ENCODE measurements at places on chromosomes 7 and 10.

DNA sequence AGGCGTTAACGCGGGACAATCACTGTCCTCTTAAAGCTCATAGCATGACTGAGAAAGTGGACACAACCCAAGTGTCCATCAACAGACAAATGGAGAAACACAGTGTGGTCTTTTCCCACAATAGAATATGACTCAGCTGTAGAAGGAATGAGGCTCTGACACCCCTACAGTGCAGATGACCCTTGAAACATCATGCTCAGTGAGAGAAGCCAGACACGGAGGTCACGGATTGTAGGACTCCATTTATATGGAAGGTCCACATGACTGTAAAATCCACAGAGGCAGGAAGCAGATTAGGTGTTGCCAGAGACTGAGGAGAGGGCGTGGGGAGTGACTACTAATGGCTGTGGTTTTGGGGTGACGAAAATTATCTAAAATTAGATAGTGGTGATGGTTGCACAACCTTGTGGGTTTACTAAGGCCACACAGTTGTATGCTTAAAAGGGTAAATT is 6.1 kb upstream of the NCAPG2 start:
- no peak for DNase-seq

GRCh38 chr10:70619271-70620019 is 16.9 kb upstream of the PRF1 start:
- no peak for DNase-seq

DNA sequence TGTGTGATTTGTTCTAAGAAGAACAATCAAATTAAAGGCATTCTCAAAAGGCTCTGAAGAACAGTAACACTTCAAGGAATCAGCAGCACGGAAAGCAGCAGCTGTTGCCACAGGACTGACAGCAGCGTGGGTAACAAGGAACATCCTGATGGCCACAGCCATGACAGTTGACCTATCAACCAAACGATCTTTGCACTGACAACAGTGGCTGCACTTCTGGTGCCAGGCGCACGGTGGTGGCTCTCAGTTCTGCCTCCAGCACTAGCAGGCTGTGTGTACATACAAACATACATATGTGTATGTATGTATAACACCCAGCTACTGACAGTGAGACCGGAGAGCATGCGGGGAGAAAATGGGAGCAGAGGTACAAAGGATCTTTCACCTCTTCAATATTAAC is 114.1 kb downstream of the ZFAND4 start:
- no peak for DNase-seq

DNA sequence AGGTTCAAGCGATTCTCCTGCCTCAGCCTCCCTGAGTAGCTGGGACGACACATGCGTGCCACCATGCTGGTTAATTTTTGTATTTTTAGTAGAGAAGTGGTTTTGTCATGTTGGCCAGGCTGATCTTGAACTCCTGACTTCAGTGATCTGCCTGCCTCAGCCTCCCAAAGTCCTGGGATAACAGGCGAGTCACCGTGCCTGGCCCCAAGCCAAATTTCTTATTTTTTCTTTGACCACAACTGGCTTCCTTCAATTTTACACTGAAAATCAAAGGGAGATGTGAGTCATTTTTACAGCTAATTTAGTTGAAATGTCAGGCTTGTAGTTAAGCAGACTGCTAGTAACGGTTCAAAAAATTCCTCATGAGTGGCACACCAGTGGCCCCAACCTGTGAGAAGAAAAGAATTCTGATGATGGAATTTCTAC is 7.8 kb downstream of the RNF216 start:
- no peak for DNase-seq

- DNase-seq: no peak
These were observed 22.2 kb upstream of the CAMK2B start for GRCh38 chr7:44347546-44348114.

GRCh38 chr10:2077231-2077630 is 339.9 kb upstream of the ADARB2 start:
- no peak for DNase-seq

- no peak for DNase-seq
These were observed 115.0 kb upstream of the KIF5B start for GRCh38 chr10:32171204-32171603.

- DNase-seq: no peak
These were observed 43.4 kb downstream of the P4HA1 start for GRCh38 chr10:73053275-73053674.

DNA sequence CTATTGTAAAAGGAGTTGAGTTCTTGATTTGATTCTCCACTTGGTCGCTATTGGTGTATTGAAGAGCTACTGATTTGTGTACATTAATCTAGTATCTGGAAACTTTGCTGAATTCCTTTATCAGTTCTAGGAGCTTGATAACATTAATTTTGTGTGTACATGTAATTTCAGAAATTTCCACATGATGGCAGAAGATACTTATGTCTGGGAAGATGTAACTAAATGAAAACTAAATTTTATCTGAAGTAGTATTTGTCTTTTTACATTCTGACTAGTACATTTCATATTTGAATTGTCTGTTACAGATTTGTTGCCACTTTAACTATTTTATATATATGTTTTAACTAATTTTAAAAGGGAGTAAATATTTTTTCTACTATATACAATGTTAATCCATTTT is 27.6 kb downstream of the SDHAF3 start:
- DNase-seq: peak; percentile 11

- no peak for DNase-seq
These were observed 25.5 kb downstream of the WDR86 start for GRCh38 chr7:151384352-151384697.

DNA sequence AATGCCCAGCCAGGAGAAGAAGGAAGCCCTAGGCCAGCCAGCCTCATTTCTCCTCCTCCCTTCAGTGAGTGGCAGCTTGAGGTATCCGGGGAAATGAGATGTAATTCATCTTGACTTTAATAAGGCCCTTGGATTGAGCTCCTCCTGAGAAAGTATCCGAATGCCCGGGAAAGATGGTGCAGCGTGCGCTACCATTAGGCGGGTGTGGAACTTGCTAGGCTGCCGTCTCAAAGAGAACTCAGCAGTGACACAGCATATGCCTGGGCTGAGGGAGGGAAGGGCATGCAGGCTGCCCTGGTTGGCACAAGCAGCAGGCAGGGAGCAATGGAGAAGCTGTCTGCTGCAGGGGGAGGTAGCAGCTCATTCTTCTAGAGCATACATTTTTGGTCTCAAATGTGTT is 659.8 kb upstream of the FOXK1 start:
- DNase-seq: no peak

DNA sequence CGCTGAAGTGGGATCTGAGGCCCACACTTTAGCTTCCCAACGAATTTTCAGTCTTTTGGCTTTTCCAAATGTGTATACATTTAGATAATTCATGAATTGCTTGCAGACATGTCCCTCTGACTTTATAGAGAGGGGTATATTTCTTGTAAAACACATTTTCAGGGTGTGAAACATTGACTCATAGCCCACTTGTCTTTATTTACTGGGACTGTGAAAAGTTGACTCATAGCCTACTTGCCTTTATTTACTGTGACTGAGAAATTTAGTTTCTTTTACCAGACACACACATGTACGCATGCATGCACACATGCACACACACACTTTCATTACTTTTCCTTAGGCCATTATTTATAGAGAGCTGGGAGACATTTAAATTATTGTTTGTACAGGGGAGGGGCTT is 79.1 kb downstream of the VTI1A start:
- no peak for DNase-seq

DNA sequence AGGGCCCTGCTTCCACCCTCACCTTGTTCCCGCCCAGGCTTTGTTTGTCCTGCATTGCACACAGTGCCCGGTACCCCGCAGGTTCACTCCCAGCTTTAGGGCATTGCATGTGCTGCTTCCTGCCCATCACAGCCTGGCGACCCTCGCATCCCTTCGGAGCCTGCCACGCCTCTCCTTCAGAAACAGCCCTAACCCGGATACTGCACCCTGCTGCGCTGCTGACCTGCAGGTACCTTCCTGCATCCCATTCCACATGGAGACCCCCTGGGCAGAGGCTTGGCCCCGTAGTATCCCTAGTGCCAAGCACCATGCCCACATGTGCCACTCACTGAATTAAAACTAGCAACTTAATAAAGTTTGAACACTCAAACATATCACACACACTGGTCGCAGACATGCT is 19.8 kb upstream of the GJD4 start:
- no peak for DNase-seq

DNA sequence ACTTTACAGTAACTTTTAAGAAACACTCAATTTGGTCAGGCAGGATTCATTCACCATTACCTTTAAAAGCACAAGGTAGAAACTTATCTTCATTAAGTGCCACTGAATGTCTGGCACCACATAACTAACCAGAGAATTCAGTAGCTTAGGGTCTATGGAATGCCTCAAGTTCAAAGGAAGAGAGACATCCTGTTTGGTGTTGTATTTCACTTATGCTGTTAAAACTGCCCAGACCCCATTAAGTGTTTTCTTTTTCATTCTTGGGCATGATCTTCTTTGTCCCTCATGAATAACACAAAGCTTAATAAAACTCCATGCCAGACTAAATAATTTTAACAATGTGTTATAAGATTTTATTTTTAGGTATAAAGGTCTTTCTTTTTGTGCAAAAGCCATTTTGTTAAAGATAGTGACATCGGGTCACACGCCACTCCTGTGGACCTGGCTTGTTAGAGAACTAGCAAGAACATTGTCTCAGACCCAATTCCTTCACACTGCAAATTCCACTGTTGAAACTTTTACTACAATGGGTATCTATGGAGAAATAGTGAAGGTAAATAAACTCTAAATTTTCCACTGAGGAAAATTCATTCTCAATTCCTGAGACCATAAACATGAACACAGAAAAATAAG is 221.0 kb downstream of the TWIST1 start:
- no peak for DNase-seq

DNA sequence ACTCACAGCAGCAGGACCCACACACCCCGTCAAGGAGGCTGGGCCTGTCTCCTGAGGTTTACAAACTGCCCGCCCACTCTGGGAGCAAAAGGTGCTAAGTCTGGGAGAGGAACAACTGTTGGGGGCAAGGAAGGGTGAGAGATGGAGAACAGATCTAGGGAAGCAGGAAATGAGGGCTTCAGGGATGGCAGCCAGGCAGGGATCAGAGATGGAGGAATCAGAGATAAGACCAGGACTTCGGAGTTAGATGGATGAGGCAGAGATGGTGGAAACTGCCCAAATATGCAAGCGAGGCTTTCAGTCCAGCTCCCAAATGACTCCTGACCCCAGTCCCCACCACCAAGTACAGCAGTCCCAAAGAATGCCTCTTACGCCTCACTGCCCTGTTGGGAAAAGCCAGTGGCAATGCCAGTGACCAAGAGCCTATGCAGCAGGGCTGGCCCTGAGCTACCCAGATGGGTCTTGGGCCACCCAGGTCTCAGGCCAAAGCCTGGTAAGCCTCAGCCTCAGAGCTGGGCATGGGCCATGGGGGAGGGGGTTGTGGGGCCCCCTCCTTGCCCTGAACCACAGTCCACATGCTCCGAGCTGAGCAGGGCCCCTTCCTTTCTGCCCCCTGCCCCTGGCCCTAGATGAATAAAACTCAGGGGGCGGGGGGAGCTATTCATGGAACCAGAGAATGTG is 39.5 kb upstream of the SLF2 start:
- no peak for DNase-seq

DNA sequence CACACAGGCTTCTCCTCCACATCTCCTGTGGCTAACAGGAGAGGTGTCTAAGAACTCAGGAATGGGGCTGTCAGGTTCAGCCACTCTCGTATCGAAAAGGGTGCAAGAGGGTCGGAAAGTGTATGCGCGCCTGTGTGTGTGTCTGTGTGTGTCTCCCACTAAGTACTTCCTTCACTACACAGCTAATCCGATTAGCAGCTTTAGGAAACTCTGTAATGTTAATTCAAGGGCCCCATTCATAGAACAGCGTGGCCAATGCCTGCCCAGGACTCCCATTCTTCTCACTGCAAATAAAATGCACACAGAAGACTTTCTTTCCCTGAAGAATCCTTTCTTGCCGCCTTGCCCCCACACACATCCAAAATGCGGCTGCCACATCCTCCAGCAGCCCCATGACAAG is 39.9 kb downstream of the TLL2 start:
- no peak for DNase-seq

DNA sequence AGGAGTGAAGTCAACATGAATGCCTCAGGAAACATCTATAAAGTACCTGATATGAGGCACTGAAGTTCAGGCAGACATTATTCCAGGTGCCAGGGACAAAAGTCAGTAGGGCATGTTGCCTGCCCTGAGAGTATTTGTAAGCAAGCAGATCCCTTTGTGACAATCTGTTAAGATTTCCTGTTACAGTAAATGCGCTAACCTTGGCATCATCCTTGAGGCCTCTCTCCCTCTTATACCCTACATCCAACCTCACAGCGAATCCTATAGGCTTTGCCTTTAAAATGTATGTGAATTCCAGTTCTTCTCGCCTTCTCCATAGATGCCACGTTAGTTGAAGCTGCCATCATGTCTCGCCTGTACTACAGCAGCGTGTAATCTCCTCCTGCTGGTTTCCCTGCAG is 165.3 kb downstream of the DNAH11 start:
- DNase-seq: no peak

DNA sequence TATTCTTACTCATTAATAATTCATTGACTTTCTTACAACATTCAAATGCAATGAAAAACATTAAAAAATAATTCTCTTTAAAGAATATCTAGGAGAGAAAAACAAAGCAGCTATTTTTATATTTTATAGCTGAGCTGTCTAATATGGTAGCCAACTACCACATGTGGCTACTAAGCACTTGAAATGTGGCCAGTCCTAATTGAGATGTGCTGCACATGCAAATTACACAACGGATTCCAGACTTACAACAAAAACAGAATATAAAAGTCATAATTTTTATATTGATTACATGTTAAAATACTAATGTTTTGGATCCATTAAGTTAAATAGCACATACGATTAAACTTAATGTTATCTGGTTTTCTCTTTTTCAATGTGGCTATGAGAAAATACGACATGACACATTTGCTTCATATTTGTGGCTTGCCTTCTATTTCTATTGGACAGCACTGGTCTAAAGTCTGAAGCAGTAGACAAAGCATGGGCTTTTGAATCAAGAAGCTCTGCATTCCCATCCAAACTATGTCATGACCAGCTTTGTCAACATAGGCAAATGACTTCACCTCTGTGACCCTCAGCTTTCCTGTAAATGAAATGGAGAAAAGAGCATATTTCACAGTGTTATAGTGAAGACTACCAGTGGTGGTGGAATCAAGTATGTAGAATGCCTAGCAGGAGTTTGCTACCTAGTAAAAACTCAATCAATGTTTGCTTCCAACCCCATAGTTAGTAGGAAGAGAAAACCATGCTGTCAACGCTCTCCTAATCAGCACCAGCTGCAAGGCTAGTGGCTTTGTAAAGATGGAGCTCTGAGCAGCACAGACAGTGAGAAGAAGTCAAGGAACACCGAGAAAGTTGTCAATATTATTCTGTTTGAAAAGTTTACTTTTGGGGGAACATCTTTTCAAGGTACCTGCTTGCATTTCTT is 37.1 kb upstream of the GDF10 start:
- DNase-seq: no peak

DNA sequence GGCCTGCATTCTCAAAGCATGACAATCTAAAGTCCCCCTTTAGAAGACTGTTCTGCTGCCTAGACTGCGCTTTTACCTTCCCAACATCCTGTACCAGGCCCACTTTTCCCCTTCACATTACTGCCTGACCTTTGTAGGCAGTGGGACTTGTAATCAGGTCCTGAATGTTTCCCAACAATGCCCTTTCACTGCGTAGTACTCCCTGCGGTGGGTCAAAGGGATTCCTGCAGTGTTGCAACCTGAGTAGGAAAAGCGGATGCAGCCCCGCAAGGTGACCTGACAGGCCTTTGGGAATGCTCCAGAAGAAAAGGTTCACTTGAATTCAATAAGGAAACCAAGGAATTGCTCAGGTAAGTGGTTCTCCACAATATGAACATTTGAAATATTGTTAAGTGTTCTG is 4.9 kb upstream of the TCAF1 start:
- DNase-seq: no peak
